ENCODE measurements at places on chromosomes 3 and 15.

DNA sequence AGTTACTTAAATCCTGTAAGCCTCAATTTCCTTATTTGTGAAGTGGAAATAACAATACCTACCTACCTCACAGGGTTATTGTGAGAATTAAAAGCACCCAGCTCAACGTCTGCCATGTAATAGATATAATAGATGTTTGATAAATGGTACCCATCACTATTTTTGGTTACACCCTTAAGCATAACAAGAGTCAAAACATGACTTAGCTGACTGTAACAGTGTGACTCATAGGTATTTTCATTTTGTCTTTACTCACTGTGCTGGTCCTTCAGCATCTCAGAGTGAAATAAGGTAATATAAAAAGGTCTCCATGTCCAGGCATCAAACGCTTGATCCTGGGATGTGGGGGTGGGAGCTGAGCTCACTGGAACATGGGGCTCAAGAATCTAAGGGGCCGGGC lies 3.1 kb downstream of the CPLX3 start:
- DNase-seq = no peak

- no peak for DNase-seq
Observed at GRCh38 chr15:96325541-96326327, 4.8 kb upstream of the NR2F2 start.

- DNase-seq = no peak
Observed at GRCh38 chr3:94406595-94406994, 343.7 kb downstream of the NSUN3 start.

DNA sequence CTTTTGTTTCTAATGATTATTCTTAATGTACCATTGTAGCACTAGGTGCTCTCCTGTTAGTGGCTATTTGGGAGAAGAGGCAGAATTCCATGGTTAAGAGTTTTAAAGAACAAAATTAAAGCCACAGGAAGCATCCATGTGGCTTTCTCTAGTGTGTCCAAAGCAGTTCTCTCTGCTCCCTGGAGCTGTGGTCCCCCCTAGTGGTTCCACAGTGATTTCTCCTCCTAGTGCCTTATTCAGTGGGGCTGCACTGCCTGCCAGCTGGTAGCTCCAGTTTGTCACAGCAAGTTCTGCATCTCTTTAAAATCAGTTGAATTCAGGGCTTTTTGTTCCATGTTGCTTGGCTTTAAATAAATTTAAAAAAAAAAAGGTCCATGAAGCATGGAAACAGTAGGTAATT lies 39.6 kb upstream of the FAM98B start:
- DNase-seq = no peak

- DNase-seq = no peak
Observed at GRCh38 chr3:197746209-197746608, 3.5 kb upstream of the FYTTD1 start.

GRCh38 chr3:148333091-148333490 lies 364.6 kb upstream of the AGTR1 start:
- DNase-seq = no peak

DNA sequence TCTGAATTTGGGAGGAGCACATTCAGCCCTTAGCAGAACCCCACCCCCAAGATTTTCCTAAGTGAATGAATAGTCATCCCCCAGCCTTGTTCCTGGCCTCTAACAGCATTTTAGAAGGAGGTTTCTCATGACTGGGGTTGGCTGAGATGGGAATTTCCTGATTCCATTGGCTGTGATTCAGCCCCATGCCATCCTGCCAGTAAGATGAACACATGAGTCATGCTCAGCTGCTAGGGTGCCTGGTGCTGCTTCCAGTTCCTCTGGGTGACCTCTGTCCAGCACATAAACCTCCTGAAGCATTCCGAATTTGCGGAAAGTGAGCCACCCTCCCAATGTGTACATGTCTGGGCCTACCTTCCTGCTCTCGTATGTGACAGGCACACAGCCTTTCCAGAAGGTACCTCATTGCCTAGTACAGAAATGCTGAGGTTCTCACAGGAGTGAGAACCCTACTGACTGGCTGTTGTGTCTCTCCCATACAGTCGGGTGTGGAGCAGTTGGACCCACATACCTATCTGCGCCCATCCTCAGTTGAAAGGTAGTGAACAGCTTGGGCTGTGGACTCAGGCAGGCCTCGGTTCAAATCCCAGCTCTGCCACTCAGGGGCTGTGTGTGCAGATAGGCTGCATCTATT lies 91.7 kb downstream of the APBA2 start:
- DNase-seq = no peak

- DNase-seq = no peak
Observed at GRCh38 chr15:44094781-44095180, 100.3 kb downstream of the FRMD5 start.

- no peak for DNase-seq
Observed at GRCh38 chr3:39343076-39343717, 13.7 kb downstream of the CCR8 start.

- no peak for DNase-seq
Observed at GRCh38 chr3:175267561-175267960, 408.4 kb downstream of the NAALADL2 start.

- no peak for DNase-seq
Observed at GRCh38 chr3:15659254-15659975, 57.9 kb downstream of the BTD start.

GRCh38 chr3:74538669-74539068 lies 75.8 kb downstream of the CNTN3 start:
- DNase-seq = no peak

DNA sequence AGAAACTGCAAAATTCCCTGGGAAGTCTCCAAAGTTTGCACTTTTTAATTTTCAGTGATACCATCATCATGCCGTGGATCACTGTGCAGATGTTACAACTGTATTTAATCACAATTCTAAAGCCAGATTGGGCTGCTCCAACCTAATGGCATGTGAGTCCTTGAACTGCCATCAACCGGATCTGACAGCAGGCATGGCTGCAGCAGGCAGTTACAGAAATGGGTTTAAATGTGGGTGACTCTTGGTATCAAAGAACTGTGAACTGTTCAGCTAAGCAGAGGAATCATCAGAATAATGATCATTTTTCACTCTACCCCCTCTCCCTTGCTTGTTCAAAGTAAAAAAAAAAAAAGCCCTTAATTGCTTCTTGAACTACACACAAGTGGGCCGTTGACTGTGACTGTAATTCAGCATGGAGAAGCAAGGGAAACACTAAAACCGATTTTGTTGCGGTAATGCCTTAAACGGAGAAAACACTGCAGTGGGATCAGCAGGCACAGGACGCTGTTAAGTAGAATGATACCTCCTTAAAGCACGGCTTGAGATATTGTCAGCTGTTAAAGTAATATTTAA lies 152.4 kb downstream of the RORA start:
- DNase-seq = no peak

GRCh38 chr3:127680798-127681221 lies 8.1 kb downstream of the ABTB1 start:
- DNase-seq = no peak

GRCh38 chr15:78909791-78910228 lies 35.0 kb downstream of the CTSH start:
- no peak for DNase-seq

GRCh38 chr15:56342653-56343052 lies 22.6 kb upstream of the TEX9 start:
- DNase-seq = no peak

GRCh38 chr3:96657710-96658109 lies 156.7 kb upstream of the EPHA6 start:
- DNase-seq = no peak

- DNase-seq = no peak
Observed at GRCh38 chr3:110487840-110488239, 583.8 kb upstream of the NECTIN3 start.

DNA sequence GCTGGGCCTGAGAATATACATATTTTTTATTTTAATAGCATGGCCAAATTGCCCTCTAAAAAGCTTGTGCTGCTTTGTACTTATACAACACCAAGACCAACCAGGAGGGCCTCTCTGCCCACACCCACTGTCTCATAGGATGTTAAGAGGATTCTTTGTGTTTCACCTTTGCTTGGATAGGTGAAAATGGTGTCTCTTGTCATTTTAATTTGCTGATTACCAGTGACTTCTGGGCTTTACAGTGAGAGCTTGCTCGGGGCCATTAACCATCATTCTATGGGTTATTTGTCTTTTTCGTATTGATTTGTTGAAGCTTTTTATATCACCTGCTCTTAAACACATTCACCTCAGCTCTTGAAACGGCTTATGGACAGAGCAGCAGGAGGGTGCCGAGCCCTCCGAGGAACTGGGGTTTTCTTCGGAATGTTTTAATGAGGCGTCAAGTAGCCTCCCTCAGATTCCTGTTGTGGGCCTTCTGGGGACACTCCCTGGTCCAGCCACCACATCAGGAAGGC lies 10.5 kb downstream of the PTH1R start:
- DNase-seq = no peak

DNA sequence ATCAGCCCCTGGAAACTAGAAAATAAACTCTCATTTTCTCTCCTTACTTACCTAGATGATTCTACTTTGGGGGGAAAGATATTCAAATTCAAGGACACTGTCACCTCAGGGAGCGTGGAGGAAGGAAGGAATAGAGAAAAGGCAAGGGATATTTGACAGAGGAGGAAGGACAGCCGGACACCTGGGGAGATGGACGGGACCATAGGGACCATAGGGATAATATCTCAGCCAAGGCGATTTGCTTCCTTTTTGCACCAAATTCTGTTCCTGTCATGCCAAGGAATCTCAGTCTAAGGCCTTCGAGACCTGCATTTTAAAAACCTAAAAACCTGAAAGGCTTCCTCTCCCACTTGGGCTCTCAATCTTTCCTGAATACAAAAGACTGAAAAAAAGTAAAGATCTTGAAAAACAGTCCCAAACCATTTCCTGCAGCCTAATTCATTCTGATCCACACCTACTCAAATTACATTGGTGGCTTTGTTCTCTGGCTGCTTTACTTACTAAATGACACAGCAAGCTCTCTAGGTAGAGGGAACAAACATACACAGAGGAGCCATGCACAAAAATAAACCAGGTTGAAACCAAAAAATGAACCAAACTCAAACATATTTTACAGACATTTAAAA lies 73.9 kb upstream of the SLC24A5 start:
- DNase-seq = peak; percentile 65
